ENCODE measurements at places on chromosomes 6 and 20. TPM values are rescaled to one million over a fixed set of nuclear protein-coding genes. Genes with fewer than 3 reads are reported as not detected.

TFAP2C gene
- 12.3 TPM for total RNA-seq

PRR18 gene
- not detected for total RNA-seq

ARMH2 gene
- not detected for total RNA-seq

DCDC2 gene
- not detected for total RNA-seq

ARMC2 gene
- 0.97 TPM for total RNA-seq

CDK5RAP1 gene
- 18.3 TPM for total RNA-seq

CENPW gene
- total RNA-seq = 7.3 TPM

DEF6 gene
- total RNA-seq = 4.9 TPM

TDRD6 gene
- total RNA-seq = not detected

CRYBG1 gene
- 6.2 TPM for total RNA-seq

BPI gene
- not detected for total RNA-seq

TRIM10 gene
- total RNA-seq = not detected

TSPO2 gene
- total RNA-seq = not detected

PLCB4 gene
- 9.5 TPM for total RNA-seq
